Activated CD8-positive, alpha-beta memory T cell treated with anti-CD3 and anti-CD28 coated beads, Interleukin-2, amount 50 U/mL, for 4 hours (primary cell): ENCODE measurements at places on chromosomes 12 and 14.

- DNase-seq, result no peak
Observed at GRCh38 chr12:83198291-83199015, 511.7 kb downstream of the TMTC2 start.

DNA sequence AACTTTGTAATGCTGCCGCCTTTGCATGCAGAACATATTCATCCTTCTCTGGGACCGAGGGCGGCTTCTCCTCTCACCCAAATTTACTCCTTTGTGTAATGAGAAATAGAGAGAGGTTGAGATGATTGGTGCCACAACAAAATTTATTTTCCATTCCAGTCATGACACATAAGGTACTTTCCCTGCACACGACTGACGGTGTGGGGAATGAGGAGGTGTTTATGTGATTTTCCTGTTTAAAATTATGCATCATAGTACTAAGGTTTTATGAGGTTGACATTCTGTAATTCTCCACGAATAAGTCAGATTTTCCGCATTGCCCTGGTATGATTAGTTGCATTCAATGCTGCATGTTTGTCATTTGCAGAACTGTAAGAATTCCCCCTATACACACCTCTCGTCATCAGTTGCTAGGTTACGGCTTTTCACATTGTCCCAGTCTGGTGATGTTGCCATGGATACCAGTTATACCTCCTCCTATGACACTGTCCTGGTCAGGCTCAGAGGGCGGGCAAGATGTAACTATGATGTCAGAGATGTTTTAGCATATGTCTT lies 23.1 kb downstream of the BICDL1 start:
- DNase-seq, result peak; percentile 68

DNA sequence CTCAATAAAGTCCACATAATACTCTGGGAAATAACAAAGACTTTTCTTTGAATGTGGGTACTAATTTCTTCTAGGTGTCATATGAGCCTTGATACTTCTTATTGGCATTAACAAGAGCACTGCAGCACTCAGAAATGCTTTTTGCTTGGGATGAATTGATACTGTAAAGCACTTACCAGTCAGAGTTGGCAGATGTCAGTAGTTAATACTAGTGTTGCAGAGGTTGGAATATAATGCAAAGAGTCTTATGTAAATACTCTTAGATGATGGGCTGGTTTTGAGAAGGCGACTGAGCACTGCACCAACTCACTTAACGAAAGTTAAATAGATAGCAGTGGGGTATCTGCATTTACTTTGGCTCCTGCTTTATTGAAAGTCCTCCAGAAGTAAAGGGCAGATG lies 25.6 kb upstream of the MBIP start:
- no peak for DNase-seq

- no peak for DNase-seq
Observed at GRCh38 chr12:28457785-28458184, 267.5 kb downstream of the CCDC91 start.

DNA sequence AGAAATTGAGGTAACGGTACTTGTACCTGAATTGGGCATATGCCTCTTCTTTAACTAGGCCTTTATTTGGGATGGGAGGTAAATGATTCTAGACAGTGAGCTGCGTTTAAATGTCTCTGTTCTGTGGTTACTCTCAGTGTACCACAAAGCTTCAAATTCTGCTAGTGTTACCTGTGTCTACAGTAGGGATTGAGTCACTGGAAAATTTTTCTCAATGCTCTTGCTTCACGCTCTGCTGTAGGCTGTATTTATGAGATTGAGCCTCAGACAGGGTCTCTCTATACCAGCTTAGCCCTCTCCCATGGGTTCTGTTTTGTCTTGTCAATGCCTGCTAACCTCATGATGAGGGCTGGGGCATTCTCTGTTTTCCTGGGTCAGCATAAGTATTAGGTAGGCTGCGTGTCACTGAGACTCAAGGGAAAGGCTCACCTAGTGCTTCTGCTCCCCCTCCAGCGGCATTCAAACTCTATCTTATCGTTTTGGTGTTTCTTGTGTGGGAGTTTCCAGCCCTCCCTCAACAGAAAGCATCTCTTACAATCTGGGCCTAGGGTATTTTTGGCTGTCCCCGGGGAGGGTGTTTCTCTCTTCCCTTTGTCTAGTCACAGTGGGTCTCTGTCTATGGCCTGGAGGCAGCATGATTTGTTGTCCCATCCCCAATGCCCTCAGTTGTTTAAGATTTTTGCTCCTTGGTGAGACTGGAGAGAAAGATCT lies 285.8 kb downstream of the ADGRD1 start:
- DNase-seq, result no peak

GRCh38 chr12:124740691-124741137 lies 123.0 kb downstream of the SCARB1 start:
- no peak for DNase-seq

GRCh38 chr14:61609191-61609843 lies 86.0 kb upstream of the HIF1A start:
- DNase-seq, result no peak

DNA sequence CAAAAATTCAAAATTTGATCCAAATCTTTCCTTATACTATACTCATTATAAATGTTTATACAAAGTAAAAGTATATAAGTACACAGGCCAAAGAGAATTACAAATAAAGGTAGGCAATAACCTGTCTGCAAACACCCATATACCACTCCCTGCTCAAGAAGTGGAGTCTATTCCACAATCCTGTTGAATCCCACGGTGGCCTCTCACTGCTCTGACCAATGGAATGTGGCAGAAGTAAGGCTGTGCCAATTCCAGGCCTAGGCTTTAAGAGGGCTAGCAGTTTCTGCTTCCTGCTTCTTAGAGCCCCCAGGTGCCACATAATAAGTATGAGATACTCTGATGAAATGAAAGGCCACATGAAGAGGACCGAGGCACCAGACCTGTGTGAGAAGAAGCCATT lies 79.8 kb upstream of the CFL2 start:
- DNase-seq, result no peak

- DNase-seq, result peak; percentile 32
Observed at GRCh38 chr12:54549774-54550451, 512 bp downstream of the PDE1B start.

DNA sequence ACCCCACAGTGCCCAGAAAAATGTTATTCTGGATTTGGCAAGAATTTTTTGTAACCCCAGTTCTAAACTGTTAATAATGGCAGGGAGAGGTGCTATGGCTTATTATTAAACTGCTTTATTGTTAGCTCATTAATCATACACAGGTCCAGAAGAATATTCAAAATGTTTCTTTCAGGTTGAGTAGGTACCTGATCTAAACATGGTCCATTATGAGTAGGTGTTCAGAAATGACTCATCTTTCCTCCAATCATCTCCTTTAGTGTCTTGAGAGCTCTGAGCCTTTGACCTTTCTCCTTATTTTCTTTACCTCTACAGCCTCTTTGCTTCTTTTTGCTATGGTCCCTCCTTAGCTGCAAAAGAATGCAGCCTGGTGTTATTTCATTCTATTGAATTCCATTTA lies 211.0 kb upstream of the GARIN6 start:
- no peak for DNase-seq
